Activated T-helper 17 cell treated with anti-CD3 and anti-CD28 coated beads, Interleukin-2, amount 50 U/mL, for 72 hours (primary cell): ENCODE measurements at places on chromosomes 3 and 15. TPM values are rescaled to one million over a fixed set of nuclear protein-coding genes. Genes with fewer than 3 reads are reported as not detected.

Gene PCSK6
- 1.3 TPM for total RNA-seq

Gene GABRR3
- not detected for total RNA-seq

Gene TRPM1
- not detected for total RNA-seq

DNA sequence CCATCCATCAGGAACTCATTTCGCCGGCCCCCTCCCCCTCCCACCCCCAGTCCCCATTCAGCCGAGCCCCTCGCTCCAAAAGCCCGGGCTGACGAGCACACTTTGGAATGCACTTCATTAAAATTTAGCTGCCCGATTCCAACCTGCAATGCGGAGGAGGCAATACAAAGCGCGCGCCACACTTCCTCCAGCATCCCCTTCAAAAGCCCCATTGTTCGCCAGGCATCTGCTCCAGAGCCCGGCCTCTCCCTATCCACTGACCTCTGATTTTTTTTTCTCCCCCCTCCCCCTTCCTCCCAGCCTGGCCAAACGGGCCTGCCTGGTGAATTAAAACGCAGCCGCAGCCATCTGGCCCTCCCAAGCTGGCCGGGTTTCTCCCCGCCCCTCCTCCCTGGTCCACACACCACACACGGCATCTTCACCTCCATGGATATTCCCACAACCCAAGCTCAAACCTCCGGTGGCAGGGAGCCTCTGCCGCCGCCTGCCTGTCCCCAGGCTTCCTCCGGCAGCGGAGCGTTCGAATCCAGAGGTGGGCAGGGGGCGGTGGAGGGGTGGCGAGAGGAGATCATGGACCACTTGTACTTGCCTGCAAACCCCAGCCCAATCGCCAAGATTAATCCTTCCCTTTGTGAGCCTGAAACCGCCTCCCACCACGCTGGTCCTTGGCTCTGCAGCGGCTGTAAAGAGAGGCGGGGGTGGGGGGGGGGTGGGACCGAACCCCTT is 441.3 kb downstream of the MAGI1 start:
- no peak for ATAC-seq

Gene MRPL47
- 62.6 TPM for total RNA-seq

DNA sequence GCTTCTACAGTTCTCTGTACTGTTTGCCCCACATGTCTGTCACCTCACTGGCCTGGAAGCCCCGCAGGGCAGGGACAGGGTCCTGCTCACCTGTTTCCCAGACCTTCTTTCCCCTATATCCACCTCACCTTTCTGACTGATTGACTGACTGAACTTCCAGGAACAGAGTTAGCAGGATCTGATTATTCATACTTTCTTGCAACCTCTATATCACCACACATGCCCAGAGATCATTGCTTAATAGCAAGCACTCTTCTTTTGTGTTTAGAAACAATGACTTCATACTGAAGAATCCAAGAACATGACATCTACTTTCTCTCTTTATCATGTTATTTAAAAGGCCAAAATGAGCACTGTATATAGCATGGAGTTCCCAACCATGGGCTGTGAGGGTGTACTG is 18.0 kb upstream of the CLEC3B start:
- no peak for ATAC-seq

DNA sequence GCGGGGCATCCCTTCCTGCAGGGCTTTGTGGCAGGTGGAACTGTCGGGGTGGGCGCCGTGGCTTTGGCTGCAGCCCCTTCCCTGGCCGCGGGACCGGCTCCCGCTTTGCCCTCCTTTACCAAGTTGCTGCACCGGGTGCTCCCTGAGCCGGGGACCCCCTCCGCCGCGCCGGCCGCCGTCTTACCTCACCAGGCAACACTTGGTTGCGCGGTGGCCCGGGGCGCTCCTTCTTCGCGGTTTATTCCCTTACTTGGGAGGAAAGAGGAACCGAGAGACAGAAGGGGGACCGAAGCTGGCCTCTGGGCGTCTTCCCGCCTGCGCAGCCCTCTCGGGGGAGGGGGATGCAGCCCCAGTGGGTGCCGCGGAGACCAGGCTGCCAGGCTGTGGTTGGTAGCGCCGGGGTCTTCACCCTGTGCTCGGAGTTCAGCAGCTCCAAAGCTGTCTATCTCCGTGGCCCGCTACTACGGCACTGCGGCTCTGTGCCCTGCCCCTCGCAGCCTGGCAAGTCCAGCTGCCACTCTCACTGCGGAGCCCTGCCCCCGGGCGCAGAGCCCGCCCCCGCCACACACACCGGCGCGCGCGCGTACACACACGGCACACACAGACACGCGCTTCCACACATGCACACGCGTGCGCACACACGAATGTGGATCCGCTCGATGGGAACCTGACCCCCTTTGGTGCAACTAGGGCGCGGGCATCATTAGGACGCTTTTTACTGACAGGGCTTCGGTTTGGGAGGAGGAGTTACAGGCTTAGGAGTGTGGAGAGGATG is at the start of gene DGKG:
DGKG (minus strand) TSS at position 473 of the 775 bp plus-strand sequence. CDS start 41,775 bp downstream, outside the sequence.
- peak; percentile 65 for ATAC-seq

Gene HTR3E
- total RNA-seq = not detected

Gene ATP13A5
- total RNA-seq = not detected
